ENCODE measurements at places on chromosomes 2 and 18.

GRCh38 chr2:102055346-102055990 lies 63.7 kb downstream of the IL1R2 start:
- no peak for DNase-seq

- no peak for DNase-seq
These were observed 48.7 kb downstream of the LYPD1 start for GRCh38 chr2:132621131-132621875.

- no peak for DNase-seq
These were observed 97.1 kb downstream of the TEX51 start for GRCh38 chr2:126995621-126996377.

DNA sequence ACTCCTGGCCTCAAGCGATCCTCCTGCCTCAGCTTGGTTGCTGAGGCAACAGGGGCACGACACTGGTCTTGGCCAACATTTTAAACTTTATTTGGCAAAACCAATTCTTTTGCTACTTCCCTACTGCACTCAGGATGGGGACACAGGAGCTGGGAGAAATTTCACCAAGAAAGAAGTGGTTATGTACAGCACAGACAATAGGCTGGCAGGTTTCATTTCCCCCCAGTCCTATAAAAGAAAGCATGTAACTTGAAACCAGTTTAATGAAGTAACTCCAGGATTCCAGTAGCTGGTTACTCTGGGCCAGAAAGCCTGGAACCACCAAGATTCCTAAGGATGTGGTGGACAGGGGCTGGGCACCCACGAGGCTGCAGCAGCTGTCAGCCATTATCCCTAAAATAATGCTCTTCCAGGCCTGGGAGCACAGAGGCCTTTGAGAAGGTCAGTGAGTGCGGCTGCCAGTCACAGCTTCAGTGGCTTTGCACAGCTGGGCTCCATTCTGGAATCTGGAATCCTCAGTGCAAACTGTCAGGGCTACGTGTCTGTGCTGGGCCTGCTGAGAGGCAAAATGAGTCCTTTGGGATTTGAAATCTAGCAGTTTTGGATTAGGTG lies 142.3 kb upstream of the ITGA6 start:
- no peak for DNase-seq

- no peak for DNase-seq
These were observed 646.5 kb downstream of the SATB2 start for GRCh38 chr2:198811198-198811597.

GRCh38 chr18:69081846-69082245 lies 284.0 kb downstream of the CCDC102B start:
- no peak for DNase-seq
